ENCODE measurements at places on chromosomes 3 and 15.

DNA sequence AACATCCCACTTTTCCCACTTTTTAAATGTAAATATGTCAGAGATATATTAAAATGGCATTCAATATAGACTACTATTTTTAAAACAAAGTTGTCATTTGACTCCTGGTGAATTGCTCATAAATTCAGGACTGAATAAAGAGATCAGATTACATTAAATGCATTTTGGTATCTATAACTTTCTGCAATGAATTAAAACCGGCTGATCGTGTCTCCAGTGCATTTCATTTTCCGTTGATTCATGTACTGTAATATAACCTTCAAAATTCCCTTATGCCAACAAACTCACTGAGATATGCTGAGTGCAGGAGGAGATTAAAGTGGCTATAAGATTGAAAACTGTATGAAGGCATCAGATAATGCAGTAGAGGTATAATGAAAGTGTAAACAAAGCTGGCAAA is 361.1 kb upstream of the CDIN1 start:
- no peak for DNase-seq

DNA sequence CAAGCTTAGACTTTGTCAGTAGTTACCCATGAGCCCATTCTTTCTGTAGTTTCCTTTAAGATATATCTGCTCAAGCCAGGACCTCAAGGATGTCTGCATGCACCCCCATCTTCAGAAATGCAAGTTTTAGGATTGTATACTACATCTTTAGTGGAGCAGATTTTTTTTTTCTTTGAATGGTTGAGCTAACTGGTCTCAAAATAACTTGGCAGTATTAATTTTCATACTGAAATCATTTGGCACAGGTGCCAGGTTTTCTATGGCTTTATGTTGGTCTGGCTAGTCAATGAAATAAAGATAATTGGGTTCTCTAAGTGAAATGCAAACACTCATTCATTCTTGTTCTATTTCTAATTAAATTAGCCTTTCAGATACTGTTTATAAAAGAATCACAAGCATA is 108.9 kb downstream of the ATG7 start:
- no peak for DNase-seq

DNA sequence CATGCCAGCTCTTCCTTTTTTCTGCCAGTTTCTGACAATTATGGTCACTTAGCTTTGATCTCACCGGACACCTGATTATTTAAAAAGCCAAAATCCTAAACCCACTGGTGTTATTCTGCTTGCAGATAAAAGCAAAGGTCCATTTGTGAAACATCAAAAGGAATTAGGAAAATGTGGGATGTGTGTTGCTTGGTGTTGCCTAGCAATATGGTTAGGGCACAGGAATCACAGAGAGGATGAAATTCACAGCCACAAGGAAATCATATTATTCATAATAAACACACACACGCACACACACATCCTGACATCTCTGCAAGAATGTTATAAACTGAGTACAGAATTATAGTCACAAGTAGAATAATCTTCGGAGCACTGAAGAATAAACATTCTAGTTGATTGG is 89.3 kb upstream of the BHLHE40 start:
- no peak for DNase-seq

GRCh38 chr3:144692488-144692887 is 720.9 kb downstream of the DIPK2A start:
- DNase-seq, result no peak

DNA sequence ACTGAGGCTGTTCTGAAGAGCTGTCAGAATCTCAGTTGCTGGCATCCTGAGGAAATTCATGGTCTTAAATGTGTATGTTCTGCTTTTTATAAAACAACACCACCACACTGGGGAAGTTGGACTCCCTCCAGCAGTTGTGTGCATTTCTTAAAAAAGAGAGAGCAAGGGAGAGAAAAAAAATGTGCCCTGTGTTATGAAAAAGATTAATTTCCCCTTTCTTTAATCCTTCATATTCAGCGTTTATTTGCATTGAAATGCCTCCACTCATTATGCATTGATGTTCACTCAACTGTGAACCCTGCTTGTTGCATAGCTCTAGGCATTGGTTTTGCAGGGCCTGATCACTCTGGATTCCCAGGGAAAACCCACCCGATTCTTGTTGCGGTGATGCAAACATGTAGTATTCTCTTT is 4.4 kb upstream of the ZNF609 start:
- no peak for DNase-seq

DNA sequence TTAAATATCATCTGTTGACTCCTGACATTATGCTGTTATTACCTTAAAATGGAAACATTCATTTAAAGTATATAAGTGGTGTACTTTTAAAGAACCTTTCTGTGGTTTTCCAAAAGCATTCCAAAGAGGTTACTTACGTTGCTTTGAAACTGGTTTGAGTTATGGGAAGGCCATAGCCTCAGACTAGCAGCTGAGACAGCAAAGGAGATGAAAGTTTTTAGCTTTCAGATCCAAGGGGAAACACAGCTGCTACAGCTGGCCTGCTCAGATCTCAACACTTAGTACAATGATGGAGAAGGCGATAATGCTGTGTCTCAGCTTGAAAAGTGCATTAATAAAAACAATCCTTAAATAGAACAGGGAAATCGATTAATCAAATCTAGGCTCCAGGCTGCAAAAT is 921.1 kb downstream of the ROBO1 start:
- DNase-seq, result no peak

- DNase-seq, result no peak
Measured at GRCh38 chr3:147915057-147915456, 505.9 kb downstream of the ZIC1 start.

GRCh38 chr3:51718547-51719409 is 11.9 kb downstream of the GRM2 start:
- DNase-seq, result peak; percentile 91

DNA sequence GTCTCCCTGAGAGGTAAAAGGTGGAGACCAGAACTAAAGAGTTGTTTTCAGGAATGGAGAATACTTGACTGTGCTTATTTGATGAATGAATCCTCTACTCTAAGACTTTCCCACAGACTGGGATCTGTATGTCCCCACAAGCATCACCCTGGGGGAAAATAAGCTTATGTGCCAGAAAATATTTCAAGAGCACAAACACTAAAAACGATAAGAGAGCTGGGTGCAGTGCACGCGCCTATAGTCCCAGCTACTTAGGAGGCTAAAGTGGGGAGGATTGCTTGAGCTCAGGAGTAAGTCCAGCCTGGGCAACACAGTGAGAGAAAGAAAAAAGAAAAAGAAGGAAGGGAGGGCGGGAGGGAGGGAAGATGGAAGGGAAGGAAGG is 150.7 kb downstream of the ADAM10 start:
- DNase-seq, result no peak

DNA sequence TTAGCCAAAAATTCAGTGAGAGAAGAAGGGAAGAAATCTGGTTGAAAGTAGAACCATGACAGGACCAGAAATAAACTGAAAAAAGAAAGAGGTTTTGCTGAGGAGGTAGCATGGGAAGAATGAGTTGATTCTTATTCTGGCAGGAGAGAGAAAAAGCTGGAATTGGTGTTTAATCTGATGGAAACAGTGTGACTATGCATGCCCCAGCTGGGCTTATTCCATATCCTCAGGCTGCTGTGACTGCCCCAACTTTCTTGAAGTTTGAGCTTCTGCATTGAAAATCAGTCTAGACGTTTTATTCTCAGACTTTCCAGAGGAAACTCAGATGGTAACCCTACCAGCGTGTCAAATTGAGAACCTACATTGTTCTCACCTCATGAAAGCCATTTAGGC is 352.5 kb upstream of the DCBLD2 start:
- no peak for DNase-seq

- peak; percentile 13 for DNase-seq
Measured at GRCh38 chr3:25532431-25533162, 104.5 kb downstream of the RARB start.

GRCh38 chr15:80157215-80157614 is 4.4 kb downstream of the FAH start:
- no peak for DNase-seq

- no peak for DNase-seq
Measured at GRCh38 chr3:54691289-54691771, 236.5 kb downstream of the LRTM1 start.

DNA sequence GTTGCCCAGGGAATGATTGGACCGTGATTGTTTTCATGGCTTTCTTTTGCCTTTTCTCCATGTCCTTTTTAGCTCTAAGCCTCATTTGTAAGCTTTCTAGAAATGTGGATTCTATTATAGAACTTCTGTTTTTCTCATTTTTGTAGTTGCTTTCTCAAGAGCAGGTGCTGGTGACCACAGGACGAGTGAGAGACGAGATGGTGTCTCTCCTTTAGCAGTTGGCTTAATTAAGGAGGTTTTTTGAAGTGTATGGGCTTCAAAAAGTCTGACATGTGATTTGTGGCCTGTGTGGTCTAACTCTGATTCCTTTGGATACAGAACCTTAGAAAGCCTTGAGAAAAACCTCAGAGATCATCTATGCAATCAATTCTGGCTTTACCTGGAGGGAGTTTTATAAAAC is 292.8 kb downstream of the LPP start:
- no peak for DNase-seq

- no peak for DNase-seq
Measured at GRCh38 chr3:171970301-171970788, 69.0 kb upstream of the FNDC3B start.

GRCh38 chr3:160564949-160565441 is 376 bp downstream of the KPNA4 start:
- DNase-seq, result no peak

DNA sequence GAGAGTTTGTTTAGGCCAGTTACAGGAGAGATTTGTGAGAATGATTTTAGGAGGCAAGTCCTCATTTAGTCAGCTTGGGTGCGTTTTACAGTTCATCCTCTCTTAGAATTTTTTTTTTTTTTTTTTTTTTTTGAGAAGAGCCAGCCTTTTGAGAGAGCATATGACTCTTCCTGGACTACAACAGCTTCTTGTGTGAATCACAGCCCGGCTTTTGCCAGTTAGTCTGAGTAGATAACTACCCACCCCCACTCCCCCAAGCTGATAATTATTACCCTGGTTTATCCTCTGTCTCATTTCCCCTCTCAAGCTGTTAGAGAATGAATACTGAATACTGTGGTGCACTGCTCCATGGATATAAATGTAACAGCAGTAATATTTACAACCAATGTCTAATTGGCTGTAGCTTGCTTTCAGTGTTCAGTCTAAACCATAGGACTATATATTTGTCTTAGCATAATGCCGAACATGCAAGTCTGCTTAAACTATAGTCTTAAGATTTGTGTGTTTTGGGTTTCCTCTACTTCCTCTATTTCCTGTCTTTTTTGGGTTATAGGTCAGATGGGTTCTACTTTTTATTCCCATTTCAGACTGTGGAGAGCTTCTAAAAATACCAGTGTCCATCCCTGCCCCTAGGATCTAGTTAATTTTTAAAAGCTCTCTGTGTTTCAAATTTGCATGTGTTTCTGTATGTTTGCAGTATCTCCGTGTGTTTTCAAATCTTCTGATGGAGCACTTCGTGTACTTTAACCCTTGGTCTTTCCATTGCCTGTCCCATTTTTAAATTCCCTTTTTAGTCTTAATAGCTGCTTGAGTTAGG is 8.0 kb downstream of the CHD2 start:
- no peak for DNase-seq

- DNase-seq, result no peak
Measured at GRCh38 chr15:69410248-69410874, 3.8 kb upstream of the KIF23 start.

All from ELF-1 (cell line).